Fibroblast of skin of right biceps (primary cell): ENCODE measurements at places on chromosomes 6 and 20.

DNA sequence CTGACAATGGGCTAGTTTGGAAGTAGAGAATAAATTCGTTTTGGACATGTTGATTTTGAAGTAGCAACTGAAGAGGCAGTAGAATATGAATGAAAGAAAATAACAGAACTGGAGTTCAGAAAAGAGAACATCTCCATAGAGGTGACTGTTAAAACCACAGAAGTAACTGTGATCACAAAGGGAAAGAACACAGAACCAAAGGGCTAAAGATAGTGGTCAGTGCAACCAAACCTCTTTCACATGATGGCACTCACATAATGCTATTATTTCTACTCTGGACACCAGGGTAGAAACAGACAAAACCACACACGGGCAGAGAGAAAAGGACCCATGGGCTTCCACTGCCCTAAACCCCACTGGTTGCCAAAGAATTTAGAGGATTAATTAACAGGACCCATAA, 58.5 kb downstream of the CDK19 start:
- DNase-seq = no peak

- DNase-seq = no peak
Observed at GRCh38 chr6:155372256-155372655, 58.0 kb upstream of the TFB1M start.

DNA sequence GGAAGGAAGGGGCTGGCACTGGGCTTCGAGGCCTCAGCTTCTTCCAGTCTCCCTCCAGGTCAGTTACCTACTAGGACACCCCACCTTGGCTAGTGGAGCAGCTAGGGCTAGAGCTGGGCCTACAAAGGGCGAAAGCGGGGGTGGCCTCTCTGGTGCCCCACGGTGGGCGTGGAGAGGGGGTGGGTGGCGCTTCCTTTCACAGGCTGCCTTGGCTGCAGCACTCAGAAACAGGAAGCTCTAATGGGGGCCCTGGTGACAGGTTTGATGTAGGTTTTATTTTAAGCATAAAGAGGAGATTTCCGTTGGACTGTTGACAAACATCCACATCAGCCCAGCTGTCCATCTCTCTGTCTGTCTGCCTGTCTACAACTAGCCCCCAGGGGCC, 13.4 kb downstream of the FAM110A start:
- DNase-seq = no peak

GRCh38 chr20:40980106-40980827, 48.4 kb upstream of the TOP1 start:
- no peak for DNase-seq

DNA sequence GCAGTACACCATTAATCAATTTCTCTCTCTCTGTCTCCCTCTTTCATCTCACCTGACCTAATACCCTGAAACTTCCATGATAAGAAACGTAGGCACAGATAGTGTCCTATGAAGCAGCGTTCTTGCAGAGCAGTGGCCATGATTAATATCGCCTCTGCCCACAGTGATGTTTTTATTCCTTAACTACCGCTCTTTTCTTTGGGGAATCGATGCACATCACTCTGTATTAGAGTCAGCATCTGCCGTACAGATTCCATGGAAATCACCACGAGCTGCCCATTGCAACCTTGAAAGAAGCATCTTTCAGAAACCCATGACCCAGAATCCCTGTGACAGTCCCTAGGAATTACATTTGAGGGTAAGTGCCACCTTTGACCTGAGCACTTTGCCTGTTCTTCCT, 152.0 kb upstream of the ECI2 start:
- DNase-seq = no peak

DNA sequence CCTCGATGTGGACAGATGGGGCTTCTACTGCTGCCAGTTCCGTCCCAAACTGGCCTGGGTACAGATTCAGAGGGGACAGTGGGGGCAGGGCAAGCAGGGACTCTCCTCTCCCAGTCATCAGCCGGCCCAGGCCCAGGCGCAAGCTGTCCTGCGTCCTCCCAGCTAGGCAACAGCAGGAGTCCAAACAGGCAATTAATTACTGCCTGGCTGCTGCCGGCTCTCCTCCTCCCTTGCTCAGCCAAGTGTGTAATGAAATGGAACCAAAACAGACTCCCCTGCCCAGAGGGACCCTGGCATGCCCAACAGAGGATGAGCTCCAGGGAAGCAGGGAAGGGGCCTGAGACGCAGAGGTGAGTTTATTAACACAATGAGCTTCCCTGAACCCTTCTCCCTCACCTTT, 17.8 kb upstream of the SLC32A1 start:
- DNase-seq = no peak

DNA sequence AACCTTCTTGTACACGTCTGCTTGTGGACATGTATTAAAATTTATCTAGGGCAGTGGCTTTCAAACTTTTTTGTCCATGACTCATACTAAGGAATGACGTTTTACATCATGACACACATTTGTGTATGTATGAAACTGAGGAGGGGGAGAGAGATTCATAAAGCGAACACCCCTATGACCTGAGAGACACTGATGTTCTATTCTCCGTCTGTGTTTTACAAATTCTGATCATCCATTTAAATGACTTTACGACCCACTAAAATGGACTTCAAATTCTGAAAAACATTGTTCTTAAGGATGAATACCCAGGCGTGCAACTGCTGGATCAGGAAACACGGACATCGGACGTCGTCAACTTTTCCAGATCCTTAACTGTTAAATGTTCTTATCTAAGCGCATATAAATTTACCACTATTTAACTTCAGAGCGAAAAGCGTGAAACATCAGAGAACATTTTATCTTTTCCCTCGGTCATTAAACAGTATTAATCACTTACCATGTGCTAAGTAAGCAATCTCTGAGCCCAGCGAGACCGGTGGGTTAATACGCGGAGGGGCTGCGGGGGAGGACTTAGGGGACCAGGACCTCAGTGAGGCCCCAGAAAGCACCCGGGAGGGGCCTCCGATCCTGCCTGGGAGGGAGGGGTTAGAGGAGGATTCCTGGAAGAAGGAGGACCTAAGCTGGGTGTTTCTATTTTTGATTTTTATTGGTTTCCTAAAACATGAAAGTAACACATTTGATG, 1.2 kb downstream of the PLAGL1 start:
- peak; percentile 79 for DNase-seq

DNA sequence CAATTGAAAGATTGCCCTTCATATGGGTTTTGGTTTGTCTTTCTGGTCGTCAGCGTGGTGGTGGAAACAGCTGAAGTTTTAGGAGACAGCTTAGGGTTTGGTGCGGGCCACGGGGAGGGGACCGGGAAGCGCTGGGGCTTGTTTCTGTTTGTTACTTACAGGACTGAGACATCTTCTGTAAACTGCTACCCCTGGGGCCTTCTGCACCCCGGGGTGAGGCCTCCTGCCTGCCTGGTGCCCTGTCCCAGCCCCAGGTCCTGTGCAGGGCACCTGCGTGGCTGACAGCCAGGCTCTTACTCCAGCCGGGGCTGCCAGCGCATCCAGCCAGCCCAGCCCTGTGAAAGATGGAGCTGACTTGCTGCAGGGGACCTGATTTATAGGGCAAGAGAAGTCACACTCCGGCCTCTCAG, 22.8 kb downstream of the NPEPL1 start:
- no peak for DNase-seq

DNA sequence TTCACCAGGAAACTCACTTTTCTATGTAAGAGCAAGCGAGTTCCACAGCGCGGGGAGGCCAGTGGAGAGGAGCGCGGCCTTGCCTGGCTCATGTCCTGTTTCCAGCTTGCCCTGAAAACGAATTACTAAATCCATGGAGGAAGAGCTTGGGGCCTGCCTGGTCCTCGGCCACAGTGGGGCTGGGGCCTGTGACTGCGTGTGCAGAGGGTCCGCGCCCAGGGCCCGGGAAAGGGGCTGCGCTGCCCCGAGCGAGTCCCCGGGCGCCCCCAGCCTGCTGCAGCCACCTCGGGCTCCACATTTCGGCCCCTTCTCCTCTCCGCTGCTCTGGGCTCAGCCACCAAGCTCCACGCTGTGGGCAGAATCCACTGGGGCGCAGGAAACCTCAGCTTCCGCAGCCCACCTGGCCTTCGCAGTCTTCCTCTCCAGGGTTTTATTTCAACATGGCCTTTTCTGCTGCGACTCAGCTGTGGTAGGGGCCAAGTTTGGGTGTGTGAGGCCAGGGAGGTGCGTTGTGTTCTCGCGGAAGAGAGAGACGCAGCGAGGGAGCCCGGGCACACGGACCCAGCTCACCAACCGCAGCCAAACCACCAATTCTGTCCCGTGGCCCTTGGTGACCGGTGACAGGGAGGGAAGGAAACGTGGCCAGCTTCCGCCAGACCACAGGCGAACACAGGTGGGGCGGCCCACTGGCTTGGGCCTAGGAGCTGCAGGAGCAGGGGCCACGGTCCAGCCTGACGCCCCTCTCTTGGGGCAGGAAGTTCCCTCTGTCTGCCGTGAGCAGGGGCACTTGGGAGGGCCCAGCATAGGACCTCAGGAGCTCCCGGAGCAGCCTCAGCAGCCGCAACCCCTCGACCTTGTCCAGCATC, 211.4 kb downstream of the ERMARD start:
- no peak for DNase-seq

- DNase-seq = no peak
Observed at GRCh38 chr20:62120990-62121775, 1.1 kb upstream of the LSM14B start.

DNA sequence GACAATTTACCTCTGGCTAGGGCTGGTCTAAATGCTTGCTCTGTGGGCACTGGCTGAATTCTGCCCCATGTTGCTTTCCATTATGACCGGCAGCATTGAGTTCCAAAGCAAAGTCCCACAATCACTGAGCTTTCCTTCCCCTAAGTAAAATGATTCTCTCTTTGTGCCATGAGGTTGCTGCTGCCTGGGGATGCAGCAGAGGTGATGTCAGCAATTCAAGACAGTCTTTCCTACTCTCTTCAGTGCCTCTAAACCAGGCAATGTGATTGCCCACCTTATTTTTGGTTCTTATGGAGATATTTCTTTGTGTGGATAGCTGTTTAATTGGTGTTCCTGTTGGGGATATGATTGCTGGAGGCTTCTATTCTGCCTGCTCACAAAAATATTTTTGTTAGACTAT, 1043.9 kb upstream of the EPHA7 start:
- no peak for DNase-seq

DNA sequence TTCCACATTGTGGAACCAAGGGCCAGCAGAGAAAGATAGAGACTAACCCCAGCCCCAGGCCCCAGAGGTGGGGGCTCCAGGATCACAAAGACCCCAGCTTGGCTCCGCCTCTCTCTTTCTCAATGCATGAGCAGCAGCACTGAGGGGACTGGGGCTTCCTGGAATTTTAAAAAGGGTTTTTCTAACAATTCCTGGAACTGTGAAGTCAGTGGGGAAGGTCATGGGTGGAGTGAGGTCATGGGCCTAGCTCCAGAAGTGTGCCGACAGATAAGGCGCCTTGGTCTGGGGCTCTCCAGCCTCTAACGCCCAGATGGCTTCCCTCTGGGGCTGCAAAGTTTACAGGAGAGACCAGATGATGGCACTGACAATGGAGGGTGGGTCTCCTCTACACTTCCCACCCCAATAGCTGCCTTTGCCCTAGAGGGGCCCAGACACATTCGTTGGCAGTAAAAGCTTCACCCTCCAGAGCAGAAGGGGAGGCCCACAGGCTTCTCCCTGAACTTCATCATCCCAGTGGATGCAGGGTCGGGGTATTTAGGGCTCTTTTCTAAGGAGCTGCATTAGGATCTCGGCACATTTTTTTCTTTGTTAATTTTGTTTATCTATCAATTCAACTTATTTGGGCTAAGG, 46.9 kb upstream of the CD93 start:
- DNase-seq = no peak

DNA sequence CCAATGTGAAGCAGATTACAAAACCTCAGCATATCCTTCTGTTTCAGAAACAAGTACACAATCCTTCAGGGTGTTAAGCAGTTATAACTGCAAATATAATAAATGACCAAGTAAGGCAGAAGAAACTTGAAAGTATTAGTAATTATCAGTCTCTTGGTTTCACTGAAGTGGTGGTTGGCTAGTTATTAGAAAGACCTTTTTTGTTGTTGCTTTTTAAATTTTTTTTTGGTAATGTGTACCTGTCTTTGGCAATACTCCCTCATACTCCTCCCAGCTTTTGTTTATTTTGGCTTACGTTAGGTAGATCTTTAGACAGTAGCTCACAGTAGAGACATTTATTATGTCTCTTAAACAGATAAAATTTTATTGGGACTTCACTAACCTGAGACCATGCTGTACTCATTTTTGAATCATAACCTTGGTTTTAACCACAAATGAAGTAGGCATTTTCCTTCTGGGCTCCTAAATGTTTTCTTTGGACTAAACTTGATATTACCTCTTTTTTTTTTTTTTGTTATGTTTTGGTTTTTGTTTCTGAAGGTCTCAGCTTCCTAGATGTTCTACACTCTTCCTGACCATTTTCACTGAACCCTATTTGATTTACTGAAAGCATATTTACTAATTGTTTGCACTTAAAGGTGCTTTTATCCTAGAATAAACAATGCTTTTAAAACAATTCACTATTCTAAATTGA, 6.4 kb downstream of the CD2AP start:
- peak; percentile 79 for DNase-seq

- no peak for DNase-seq
Observed at GRCh38 chr20:49045440-49046086, 549 bp upstream of the CSE1L start.

DNA sequence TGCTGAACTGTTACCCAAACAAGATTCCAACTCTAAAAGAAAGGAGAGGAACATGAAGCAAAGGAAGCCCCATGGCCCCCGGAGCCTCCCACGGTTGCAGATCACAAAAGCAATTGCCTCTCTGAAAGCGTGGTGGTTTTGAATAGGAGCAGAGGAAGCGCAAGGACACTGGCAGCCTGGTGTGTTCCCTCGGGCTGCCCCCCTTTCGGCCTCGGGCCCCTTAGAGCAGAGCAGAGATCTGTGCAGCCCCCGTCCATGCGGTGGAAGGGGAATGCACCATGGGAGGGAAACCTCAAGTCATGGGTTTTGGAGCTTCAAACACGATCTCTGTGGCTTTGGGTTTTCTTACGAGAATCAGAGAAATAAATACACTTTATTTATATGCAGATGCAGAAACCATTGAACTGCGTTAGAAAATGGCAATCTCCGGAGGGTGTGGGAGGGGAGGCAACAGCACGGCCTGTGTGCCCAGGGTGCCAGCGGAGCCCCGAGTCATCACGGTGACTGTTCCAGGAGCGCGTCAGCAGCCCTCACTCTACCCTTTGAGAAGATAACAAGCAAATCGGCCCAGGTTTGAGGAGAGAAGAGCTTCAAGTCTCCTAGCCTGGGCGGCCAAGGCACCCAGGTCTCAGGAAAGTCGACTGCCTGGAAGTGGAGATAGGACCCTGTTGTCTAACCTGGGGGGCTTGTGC, 20.5 kb downstream of the FOXF2 start:
- DNase-seq = no peak

DNA sequence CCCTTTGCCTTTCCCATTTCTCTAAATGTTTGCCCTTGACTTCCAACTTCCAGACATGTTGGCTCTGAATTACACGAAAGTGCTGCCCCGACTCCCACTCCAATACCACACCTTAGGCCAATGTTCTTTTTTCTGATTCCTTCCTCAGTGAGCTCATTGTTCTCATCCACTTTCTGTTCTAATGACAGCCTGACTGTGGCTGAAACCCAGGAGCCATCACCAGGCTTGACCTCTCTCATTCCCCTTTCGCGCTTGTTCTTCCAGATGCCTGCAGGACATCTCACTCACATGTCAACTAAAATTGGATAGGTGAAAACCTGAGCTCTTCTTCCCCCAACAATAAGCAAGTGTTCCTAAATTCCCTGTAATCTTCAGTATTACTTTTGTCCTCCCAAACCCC, 40.4 kb downstream of the PTPRK start:
- no peak for DNase-seq

- peak; percentile 36 for DNase-seq
Observed at GRCh38 chr6:41073968-41074691, 1.4 kb downstream of the NFYA start.
